Stimulated activated CD4-positive, alpha-beta T cell treated with anti-CD3 and anti-CD28 coated beads, Interleukin-12 subunit alpha, Interleukin-12 subunit beta, amount 100 ng/mL, for 24 hours (primary cell): ENCODE measurements at places on chromosomes 2 and 18.

- no peak for DNase-seq
Observed at GRCh38 chr2:191714925-191715324, 37.0 kb downstream of the NABP1 start.

- DNase-seq: no peak
Observed at GRCh38 chr2:64491426-64491825, 32.7 kb upstream of the AFTPH start.

DNA sequence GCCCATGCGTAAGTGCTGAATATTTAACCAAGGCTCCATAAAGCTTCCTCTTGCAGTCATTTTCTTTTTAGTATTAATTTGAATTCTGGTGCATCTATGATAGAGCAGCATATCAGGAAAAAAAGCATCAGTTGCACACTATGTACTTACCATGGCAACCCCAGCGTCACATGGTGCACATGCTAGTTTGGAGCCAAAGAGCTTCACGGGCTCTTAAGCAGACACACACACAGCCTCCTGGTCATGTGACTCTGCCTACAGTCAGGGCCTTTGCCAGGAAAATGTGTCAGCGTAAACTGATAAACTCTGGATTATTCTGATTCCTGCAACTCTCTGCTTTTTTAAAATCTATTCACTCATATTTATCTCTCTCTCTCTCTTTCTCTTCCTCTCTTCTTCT lies 30.2 kb downstream of the NYAP2 start:
- DNase-seq: no peak

- DNase-seq: no peak
Observed at GRCh38 chr18:46264255-46264654, 160.1 kb downstream of the HAUS1 start.

- DNase-seq: no peak
Observed at GRCh38 chr2:136750065-136750464, 15.3 kb upstream of the THSD7B start.

GRCh38 chr2:48480526-48480925 lies 49.4 kb upstream of the STON1 start:
- no peak for DNase-seq

GRCh38 chr2:200411831-200412230 lies 98.0 kb downstream of the KCTD18 start:
- DNase-seq: no peak

DNA sequence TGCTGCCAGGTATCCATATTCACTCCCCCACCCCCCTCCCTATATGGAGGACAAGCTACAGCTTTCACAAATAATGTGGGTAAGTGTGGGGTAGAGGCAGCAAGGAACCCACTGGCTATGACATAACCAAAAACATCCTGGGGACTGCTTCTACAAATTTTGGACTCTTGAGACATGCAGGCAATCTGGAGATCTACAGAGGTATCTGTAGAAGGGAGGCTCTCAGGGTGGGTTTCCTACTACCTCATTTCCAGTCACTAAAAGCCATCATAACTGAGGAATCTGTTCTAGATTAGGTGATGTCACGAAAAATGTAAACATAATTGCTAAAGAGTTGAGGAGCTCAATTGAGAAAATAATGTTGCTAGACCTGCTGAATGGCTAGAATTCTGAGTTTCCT lies 46.8 kb upstream of the WIPF1 start:
- DNase-seq: no peak

- DNase-seq: no peak
Observed at GRCh38 chr2:233384811-233385488, 30.7 kb downstream of the DGKD start.

GRCh38 chr18:30094556-30094955 lies 948.0 kb downstream of the DSC3 start:
- DNase-seq: no peak

- no peak for DNase-seq
Observed at GRCh38 chr2:102428573-102428972, 5.6 kb downstream of the IL18RAP start.

GRCh38 chr2:163173591-163173990 lies 335.0 kb upstream of the KCNH7 start:
- no peak for DNase-seq

DNA sequence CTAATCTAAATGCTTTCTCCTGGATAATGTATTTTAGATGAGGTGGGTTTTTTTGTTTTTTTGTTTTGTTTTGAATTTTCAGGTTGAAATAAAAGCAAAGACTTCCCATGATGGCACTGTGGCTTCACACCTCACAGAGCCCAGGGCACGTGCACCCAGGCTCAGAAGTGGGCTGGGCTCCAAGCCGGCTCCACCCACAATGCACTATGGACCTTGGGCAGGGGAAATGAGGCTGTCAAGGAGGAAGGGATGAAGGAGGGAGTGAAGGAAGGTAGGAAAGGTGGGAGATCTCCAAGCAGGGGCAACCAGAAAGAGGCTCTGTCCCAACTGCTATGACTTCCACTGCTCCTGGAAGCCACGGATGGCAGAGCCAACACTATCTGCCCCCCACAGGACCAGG lies 60.4 kb downstream of the BIN1 start:
- no peak for DNase-seq

GRCh38 chr2:182541268-182541667 lies 114.4 kb upstream of the PDE1A start:
- no peak for DNase-seq

DNA sequence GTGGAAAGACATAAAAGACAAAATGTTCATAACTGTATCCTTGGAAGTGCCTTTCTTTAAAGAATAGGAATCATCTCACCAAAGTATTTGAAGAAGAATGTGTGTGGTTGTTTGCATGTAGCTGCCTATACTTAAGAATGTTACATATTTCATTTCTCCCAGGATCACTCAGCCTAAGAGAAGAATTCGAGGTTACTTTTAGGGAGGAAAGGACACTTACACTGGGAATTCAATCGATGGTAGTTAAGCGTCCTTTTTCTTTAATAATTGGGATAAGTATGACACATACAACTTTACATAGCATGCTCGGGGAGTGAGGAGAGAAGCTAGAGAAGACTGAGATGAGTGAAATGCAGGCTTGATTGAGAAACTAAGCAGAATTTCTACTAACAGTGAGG lies 22.0 kb upstream of the CYP1B1 start:
- DNase-seq: no peak

GRCh38 chr2:235678712-235679111 lies 184.9 kb downstream of the AGAP1 start:
- DNase-seq: no peak

GRCh38 chr18:7614042-7614441 lies 46.9 kb downstream of the PTPRM start:
- no peak for DNase-seq

GRCh38 chr2:15293262-15293937 lies 267.7 kb downstream of the NBAS start:
- DNase-seq: no peak

DNA sequence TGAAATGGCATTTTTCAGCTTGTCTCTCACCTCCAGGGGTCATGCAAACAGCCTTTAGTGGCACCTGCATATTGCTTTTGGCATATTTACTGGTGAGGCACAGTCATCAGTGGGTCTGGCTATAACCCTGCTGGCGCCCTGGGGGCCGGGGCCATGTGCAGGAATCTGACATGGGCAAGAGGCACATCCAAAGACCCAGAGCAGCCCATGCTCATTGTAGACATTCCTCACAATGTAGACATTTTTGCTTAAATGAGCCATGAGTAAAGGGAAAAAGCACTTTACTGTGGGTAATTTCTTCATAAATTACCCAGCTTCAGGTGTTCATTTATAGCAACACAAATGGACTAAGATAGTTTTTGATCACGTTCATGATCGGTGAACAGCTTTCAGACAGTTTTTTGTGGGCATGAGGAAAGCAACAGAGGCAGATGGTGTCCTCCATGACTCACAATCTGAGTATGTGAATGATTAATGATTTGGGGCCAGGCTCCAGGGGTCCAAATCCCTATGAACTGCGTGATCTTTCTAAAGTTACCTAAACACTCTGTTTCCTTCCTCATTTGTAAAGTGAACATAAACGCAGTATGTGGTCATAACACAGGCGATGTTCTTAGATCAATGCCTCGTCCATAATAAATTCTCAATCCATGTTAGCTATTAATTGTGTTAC lies 85.8 kb downstream of the LIPG start:
- DNase-seq: no peak

DNA sequence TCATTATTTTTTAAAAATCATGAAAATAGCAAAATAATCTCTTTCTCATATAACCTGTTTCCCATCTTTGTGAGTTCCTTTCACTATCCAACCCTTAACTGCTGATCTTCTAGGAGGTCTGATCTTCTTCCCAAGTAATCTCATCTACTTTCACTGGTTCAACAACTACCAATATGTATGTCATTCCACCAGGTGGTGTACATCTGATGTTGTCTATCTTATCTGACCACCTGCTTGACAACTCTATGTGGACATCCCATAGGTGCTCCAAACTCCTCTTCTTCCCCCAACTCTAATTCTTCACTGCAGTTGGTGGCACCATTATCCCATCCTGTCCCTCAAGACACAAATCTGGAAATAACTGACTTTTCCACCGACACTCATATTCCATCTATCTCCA lies 62.5 kb downstream of the FAM228A start:
- DNase-seq: no peak

DNA sequence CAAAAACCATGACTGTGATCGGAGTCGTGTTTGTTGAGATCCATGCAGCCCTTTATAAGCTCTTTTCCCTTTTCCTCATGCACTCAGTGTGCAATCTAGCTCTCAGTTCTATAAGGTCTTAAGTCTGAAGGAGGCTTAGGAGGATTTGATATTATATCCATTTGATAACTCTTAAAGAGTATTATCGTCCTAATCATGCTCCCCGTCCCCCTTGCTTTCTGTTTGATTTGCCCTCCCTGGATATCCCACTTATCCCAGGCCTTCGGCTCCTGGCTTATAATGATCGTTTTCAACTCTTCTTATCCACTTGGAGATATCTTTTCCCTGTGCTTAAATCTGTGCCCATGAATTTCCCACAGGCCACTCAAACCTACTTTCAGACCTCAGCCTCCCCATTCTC lies 1917.7 kb upstream of the PIK3C3 start:
- no peak for DNase-seq

- no peak for DNase-seq
Observed at GRCh38 chr2:28901841-28902240, 7.4 kb downstream of the WDR43 start.

DNA sequence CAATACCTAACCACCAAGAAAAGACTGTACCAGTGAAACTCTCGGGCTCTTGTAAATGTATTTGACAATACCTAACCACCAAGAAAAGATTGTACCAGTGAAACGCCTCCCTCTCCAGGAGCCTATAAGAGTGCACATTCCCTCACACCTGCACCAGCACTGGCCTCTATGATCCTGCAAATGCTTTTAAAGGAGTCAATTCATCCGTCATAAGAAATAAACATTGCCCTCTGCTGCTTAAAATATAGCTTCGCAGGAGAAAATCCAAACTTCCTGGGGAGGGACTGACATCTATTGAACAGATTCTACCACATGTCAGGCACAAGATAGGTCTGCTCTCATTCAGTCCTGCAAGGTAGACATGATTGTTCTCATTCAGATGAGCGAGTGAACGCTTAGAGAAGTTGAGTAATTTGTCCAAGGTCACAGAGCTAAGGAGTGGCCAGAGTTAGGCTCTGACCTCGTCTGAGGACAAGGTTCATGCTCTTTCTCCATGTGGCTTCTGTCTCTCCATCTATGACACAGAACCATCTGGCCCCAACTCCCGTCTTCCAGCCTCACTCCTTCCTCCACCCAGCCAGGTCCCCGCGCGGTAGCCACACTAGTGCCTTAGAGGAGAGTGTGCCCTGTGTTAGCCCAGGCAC lies 38.7 kb downstream of the MCFD2 start:
- DNase-seq: no peak

GRCh38 chr2:14942987-14943386 lies 310.5 kb downstream of the LRATD1 start:
- no peak for DNase-seq

DNA sequence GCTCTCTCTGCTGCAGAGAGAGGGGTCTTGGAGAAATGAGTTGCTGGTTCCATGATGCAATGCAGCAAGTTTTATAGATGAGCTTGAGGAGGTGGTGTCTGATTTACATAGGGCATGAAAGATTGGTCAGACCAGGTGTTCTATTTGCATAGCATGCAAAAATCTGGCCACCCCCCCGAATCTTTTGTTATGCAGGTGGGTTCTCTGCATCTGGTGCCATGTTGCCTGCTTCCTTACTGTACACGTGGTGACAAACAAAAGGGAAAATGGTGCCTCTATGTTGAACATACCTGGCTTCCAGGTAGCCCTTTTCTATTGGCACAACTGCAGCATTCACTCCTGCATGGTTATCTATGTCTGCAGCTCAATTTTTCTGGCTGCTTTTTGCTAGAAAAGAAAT lies 169.4 kb downstream of the GALNT1 start:
- DNase-seq: no peak

DNA sequence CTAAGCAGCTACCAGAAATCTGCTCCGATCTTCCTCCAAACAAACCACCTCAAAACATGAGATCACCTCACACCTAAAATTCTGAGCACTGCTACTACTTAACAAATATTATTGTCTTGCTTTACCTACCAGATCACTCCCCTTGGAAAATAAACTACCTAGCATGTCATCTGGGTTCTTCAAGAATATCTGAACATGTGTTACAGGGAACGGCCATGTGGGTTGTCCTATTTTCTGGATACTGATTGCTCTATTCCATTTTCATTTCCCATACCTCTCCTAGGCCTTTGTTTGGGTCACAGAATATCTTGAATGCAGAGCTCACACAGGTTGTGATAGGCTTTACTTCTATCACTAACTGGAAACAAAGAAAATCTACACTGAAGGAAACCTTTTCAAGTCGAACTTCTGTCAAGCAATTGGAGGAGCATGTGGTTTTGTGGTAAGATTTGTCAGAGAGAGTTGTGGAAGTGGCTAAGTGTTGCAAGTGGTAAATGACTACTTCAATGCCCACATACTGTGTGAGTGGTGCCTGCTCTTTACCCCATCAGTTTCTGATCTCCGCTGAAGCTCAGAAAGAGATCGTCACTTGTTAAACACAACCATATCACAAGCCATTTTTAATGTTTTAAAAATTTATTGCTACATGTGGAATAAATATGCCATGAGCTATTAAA lies 739.1 kb upstream of the ZEB2 start:
- DNase-seq: no peak

DNA sequence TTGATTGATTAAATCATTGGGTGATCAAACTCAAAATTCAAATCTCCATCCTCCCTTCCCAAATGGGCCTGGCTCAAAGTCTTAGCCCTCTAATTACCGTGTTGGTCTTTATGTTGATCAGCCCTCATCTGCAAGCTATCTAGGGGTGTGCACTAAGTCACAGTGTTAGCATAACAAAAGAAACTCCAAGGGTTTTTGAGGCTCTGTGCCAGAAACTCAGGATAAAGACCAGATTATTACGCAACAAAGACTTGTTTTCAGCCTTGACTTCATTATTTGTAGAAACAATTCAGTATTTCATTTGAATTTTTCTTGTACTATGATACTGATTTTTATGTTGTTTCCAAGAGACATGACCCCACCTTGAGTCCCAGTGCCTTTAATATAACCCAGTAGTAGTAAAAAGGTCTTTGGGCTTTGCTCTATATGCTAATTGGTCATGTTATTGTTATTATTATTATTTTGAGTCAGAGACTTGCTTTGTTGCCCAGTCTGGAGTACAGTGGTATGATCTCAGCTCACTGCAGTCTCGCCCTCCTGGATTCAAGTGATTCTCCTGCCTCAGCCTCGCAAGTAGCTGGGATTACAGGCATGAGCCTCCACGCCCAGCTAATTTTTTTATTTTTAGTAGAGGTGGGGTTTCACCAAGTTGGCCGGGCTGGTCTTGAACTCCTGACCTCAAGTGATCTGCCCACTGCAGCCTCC lies 13.9 kb downstream of the PSMD14 start:
- no peak for DNase-seq

GRCh38 chr2:31434911-31435310 lies 20.4 kb upstream of the XDH start:
- no peak for DNase-seq

- no peak for DNase-seq
Observed at GRCh38 chr2:120385355-120386127, 39.6 kb downstream of the INHBB start.
